Thyroid gland (tissue), 4 donors: ENCODE measurements at places on chromosomes 7 and 10. TPM values are rescaled to one million over a fixed set of nuclear protein-coding genes. Genes with fewer than 3 reads are reported as not detected.

Gene GRID2IP
- 0.67 TPM for total RNA-seq

Gene SYT15
- 3.9 TPM for total RNA-seq

Gene TMEM130
- 0.63 TPM for total RNA-seq

Gene TMEM270
- not detected for total RNA-seq

Gene MPP7
- 37.7 TPM for total RNA-seq

Gene TAS2R3
- 11.1 TPM for total RNA-seq

Gene CLDN3
- 330 TPM for total RNA-seq

- no peaks in the 10 kb centered on the region for H3K4me1 ChIP-seq
- H3K27ac ChIP-seq = no peak overlapping the region
- no peak overlapping the region for H3K4me3 ChIP-seq
These were observed 9.1 kb upstream of the EIF4H start for GRCh38 chr7:74164985-74165456.

- peaks cover 9% of the 10 kb centered on the region for H3K4me1 ChIP-seq
- H3K36me3 ChIP-seq = peaks cover 29% of the 10 kb centered on the region
- DNase-seq = peak; percentile 73
- no peak overlapping the region for H3K27ac ChIP-seq
- no peak overlapping the region for H3K4me3 ChIP-seq
These were observed 72.9 kb upstream of the GRID1 start for GRCh38 chr10:86439544-86439943.

DNA sequence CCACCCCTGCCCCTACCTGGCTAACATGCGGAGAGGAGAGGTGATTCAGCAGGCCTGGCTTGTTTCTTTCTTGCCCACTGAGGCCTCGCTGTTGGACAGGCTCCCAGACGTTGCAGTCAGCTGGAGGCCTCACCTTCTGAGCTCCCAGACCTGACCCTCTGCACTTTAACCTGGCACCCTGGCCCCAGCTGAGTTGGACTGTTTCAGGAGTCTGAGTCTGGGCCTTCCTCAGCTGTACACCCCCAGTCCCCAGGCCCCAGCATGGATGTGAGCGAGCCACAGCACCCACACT, 35.0 kb downstream of the UNC5B start:
- H3K4me1 ChIP-seq = peaks cover 12% of the 10 kb centered on the region
- DNase-seq = peak; percentile 38
- H3K27ac ChIP-seq = no peak overlapping the region
- H3K27me3 ChIP-seq = no peaks in the 10 kb centered on the region

GRCh38 chr7:141500608-141501007, 50.6 kb upstream of the AGK start:
- H3K27me3 ChIP-seq = no peaks in the 10 kb centered on the region
- DNase-seq = no peak
- H3K27ac ChIP-seq = no peak overlapping the region
- H3K4me1 ChIP-seq = no peaks in the 10 kb centered on the region

DNA sequence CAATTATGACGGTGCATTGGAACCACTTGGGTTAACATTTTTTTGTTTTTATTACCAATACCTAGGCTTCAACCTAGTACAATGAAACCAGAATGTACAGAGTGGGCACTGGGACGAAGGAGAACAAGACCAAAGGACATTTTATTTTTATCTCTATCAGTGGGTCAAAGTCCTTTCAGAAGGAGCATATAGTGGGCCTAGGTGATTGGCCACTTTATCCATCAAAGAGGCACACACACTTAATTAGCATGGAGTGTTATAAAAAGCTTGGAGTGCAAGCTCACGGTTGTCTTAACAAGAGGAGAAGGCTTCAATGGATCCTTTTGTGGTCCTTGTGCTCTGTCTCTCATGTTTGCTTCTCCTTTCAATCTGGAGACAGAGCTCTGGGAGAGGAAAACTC, at the start of gene CYP2C19:
TSS of gene CYP2C19 (plus strand) at position 289 of the 400 bp plus-strand sequence. CDS start at position 314, 25 bp downstream.
- no peaks in the 10 kb centered on the region for H3K27me3 ChIP-seq
- H3K36me3 ChIP-seq = no peaks in the 10 kb centered on the region
- no peaks in the 10 kb centered on the region for H3K4me1 ChIP-seq
- no peak for DNase-seq

DNA sequence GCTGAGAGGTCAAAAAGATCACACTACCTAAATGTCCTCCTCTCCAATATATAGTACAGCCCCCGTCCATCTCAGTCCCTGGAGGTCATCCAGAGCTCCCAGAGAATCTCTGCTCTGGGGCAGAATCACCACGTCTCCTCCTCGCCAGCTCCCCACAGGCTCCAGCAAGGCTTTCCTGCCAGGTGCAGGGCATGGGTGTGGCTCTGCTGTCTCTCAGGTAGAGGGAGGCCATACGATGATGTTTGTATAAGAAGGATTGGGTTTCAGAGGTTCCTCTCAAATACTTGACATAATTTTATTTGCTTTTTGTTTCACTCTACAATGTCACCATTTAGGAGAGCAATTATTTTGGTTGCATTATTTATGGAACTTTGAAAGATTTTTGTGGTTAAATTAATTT, 98.3 kb upstream of the PRSS58 start:
- no peak overlapping the region for H3K27ac ChIP-seq
- no peaks in the 10 kb centered on the region for H3K27me3 ChIP-seq
- no peak overlapping the region for H3K4me3 ChIP-seq
- H3K4me1 ChIP-seq = peaks cover 4% of the 10 kb centered on the region
- no peaks in the 10 kb centered on the region for H3K36me3 ChIP-seq

GRCh38 chr7:24978843-24979469, 1.0 kb downstream of the OSBPL3 start:
- H3K4me3 ChIP-seq = peak overlapping the region; percentile 51
- no peaks in the 10 kb centered on the region for H3K36me3 ChIP-seq
- peak; percentile 50 for DNase-seq

- no peak for DNase-seq
- H3K36me3 ChIP-seq = peaks cover 29% of the 10 kb centered on the region
- H3K27ac ChIP-seq = no peak overlapping the region
- H3K27me3 ChIP-seq = no peaks in the 10 kb centered on the region
These were observed 77.4 kb downstream of the EPC1 start for GRCh38 chr10:32269343-32270100.

DNA sequence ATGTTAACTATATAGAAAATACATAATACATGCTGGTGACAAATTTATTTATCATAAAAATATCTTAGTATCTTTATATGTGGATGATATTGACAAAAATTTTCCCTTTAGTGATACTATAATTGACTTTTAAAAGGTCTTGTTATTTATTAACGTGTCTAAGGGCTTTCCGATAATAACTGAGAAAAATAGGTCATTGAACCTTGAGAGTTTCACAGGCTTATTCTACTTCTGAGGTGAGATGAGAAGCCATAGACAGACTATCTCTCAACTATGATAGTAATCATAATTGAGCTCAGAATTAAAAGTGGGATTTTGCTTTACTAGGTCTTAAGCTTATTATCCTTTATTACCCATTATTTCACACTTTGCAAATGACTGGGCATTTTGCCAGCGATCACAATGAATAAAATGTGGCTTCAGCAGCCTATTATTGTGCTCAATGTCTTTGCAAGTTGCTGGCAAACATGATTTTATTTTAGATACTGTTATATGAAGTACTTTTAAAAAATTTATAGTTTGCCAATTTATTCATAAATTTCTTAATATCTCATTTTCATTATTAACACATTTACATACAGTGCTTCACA, 574.5 kb downstream of the ZWINT start:
- no peak for DNase-seq
- no peaks in the 10 kb centered on the region for H3K27me3 ChIP-seq
- no peaks in the 10 kb centered on the region for H3K36me3 ChIP-seq
- no peak overlapping the region for H3K4me3 ChIP-seq
- H3K27ac ChIP-seq = no peak overlapping the region

DNA sequence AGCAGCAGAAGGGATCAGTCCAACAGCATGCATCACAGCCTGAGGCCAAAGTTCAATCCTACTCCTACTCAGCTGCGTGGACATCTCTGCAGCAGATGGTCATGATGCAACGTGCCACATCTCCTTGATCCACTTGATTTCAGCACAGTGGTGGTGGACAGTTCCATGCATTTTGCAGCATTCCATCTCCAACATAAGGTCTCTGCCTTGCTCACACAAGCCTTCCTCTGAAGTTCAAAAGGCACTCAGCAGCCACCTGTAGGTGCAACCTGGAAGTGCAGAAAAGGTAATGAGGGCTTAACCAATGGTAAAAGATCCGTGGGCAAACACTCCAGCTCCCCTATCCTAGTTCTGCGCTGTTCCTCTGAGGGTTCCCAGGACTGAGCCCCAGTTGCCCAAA, 57.5 kb upstream of the CHCHD3 start:
- no peaks in the 10 kb centered on the region for H3K27me3 ChIP-seq
- H3K4me1 ChIP-seq = no peaks in the 10 kb centered on the region
- DNase-seq = no peak
- no peak overlapping the region for H3K4me3 ChIP-seq

DNA sequence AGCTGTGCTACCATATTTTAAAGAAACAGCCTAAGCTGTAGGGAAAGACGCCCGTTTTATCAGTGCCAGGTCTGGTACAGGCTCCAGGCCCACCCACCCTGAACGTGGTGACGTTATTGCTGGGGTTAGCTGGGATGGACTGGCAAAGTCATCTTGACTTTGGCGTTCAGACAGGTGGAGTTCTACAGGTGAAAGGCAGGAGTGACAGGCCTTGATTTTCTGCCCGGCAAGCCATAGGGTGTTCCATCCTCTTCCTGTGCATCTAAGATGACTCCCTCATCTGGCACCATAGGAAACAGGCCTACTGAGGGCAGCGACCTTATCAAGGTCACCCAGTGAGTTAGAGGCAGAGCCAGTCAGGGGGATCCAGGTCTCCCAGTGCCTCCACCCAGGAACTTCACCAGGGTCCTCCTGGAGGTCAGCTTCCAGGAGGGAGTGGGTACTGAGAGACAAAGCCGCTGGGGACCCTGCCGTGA, 41.6 kb downstream of the HK1 start:
- no peaks in the 10 kb centered on the region for H3K27me3 ChIP-seq
- DNase-seq = no peak
- no peaks in the 10 kb centered on the region for H3K36me3 ChIP-seq
- peaks cover 34% of the 10 kb centered on the region for H3K4me1 ChIP-seq
- H3K27ac ChIP-seq = peak overlapping the region; percentile 95

- no peaks in the 10 kb centered on the region for H3K4me1 ChIP-seq
- no peak overlapping the region for H3K27ac ChIP-seq
- H3K27me3 ChIP-seq = no peaks in the 10 kb centered on the region
- H3K36me3 ChIP-seq = no peaks in the 10 kb centered on the region
- no peak for DNase-seq
These were observed 20.4 kb downstream of the NPVF start for GRCh38 chr7:25207887-25208286.

DNA sequence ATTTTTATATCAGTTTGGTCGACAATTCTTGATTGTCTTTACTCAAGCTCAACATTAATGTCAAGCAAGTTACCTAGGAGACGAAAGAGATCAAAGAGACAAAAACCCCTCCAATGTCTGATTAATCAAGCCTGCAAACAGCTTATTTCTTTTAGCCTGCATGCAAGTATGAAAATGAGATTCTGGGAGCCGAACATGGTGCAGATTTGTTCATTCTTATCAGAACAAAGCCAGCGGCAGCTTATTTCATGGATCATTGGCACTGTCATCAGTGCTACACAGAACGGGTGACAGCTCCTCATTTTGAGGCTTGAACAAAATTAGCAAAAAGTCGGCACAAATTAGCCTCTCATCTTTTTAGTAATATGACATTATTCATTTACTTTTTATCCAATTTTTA, 26.5 kb downstream of the FAM204A start:
- no peak overlapping the region for H3K27ac ChIP-seq
- no peaks in the 10 kb centered on the region for H3K27me3 ChIP-seq
- H3K4me3 ChIP-seq = no peak overlapping the region
- H3K36me3 ChIP-seq = no peaks in the 10 kb centered on the region

- H3K36me3 ChIP-seq = no peaks in the 10 kb centered on the region
- no peaks in the 10 kb centered on the region for H3K27me3 ChIP-seq
These were observed 375.8 kb upstream of the PODXL start for GRCh38 chr7:131932271-131932670.

- no peak overlapping the region for H3K27ac ChIP-seq
- peaks cover 16% of the 10 kb centered on the region for H3K4me1 ChIP-seq
- H3K4me3 ChIP-seq = no peak overlapping the region
These were observed 21.2 kb upstream of the DPYSL4 start for GRCh38 chr10:132165416-132165980.

GRCh38 chr7:151708610-151709009, 168.3 kb downstream of the PRKAG2 start:
- no peak overlapping the region for H3K4me3 ChIP-seq
- H3K27ac ChIP-seq = no peak overlapping the region
- no peaks in the 10 kb centered on the region for H3K27me3 ChIP-seq
- H3K36me3 ChIP-seq = no peaks in the 10 kb centered on the region
- H3K4me1 ChIP-seq = peaks cover 6% of the 10 kb centered on the region

DNA sequence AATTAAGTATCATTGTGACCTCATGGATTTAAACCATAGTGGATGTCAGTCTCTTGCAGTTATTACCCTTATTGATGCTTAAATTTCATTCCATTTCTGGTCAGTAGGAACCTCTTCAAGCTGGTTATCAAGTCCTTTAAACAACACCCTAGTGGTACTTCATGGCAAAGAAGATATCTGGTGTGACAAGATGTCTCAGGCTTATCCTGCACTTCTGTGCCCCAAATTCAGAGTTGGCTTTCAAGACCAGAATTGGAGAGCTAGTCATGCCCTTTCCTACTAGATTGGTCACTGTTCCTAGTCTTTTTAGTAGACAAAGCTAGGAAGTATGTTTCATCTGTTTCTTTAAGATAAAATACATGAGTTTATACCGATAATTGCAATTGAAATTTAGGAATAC, 54.9 kb downstream of the KMT2E start:
- H3K4me1 ChIP-seq = no peaks in the 10 kb centered on the region
- H3K27ac ChIP-seq = no peak overlapping the region
- DNase-seq = no peak
- H3K36me3 ChIP-seq = peaks cover 10% of the 10 kb centered on the region
- no peaks in the 10 kb centered on the region for H3K27me3 ChIP-seq

- H3K36me3 ChIP-seq = no peaks in the 10 kb centered on the region
- no peak for DNase-seq
- no peaks in the 10 kb centered on the region for H3K27me3 ChIP-seq
- no peaks in the 10 kb centered on the region for H3K4me1 ChIP-seq
These were observed 8.1 kb downstream of the AOC1 start for GRCh38 chr7:150860291-150860977.

DNA sequence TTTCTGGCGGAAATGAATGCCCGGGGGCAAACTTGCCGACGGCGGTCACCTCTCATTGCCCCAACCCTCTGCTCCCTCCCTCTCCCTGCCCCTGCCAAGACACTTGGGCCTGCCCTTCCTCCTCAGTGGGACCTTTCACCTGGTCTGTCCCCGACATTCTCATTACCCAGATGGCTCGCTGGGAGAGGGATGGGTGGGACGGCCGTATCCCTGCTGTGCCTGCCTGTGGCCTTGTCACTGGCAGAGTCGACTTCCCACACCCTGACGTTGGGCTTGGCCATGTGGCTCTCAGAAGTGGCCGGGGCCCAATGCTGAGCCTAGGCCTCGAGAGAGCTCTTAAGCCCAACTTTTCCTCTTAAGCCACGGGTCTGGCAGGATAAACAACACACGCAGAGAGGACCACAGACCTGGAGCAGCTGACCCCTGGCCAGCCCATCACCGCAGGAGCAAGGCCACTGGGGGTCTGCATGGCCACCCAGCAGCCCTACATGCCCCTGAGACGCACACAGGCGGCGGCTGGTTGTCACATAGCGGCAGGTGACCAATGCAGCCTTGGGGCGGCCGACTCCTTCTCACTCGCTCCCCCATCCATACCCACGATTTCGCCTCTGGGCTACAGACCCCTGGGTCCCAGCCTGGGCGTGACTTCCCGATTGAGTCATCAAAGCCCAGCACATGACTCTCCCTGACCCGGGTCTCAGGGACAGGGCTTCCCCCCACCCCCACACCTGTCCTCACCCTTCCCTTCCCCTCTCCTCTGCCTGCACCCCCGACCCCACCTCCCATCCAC, 40.1 kb downstream of the SLC29A4 start:
- H3K27ac ChIP-seq = no peak overlapping the region
- peaks cover 65% of the 10 kb centered on the region for H3K36me3 ChIP-seq
- H3K4me1 ChIP-seq = no peaks in the 10 kb centered on the region
